Activated T-helper 17 cell treated with anti-CD3 and anti-CD28 coated beads, Interleukin-2, amount 50 U/mL, for 72 hours (primary cell): ENCODE measurements at places on chromosomes 2 and 18.

DNA sequence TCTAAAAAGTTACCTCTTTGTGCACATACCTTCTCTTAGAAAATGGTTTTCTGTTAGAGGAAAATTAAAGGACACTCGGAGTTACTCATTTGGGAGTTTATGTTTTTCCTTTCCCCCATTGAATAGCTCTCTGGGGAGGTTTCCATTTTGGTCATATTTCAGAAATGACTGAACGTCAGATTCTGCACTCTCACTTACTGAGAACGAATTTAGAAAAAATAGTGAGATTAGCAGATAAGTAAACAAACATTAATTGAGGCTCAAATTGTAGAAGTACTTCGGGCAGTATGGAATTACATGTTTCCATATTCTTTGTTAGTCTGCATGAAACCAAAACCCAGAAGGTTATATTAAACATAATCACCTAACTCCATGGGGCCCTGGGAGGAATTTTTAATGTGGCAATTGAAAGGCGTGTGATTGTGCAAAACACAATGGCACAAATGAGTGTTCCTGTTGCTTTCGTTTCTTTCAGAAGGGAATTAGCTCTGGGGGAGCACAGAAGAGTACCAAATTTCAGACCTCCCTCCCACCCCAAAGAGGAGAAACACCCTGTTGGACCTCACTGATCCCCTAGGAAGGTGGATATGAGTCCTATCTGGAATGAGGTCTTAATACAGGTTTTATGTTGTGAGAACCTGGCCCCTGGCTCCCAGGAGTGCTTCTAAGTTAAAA is 212.3 kb downstream of the BCL2 start:
- peak overlapping the region; percentile 75 for H3K27ac ChIP-seq
- H3K27me3 ChIP-seq: peaks cover 13% of the 10 kb centered on the region
- peak; percentile 71 for ATAC-seq
- peaks cover 27% of the 10 kb centered on the region for H3K4me1 ChIP-seq
- peak overlapping the region; percentile 63 for H3K4me3 ChIP-seq

GRCh38 chr2:16185801-16186272 is 245.5 kb downstream of the MYCN start:
- H3K27ac ChIP-seq: no peak overlapping the region
- H3K36me3 ChIP-seq: no peaks in the 10 kb centered on the region
- ATAC-seq: no peak
- H3K4me1 ChIP-seq: no peaks in the 10 kb centered on the region
- peaks cover 3% of the 10 kb centered on the region for H3K27me3 ChIP-seq

DNA sequence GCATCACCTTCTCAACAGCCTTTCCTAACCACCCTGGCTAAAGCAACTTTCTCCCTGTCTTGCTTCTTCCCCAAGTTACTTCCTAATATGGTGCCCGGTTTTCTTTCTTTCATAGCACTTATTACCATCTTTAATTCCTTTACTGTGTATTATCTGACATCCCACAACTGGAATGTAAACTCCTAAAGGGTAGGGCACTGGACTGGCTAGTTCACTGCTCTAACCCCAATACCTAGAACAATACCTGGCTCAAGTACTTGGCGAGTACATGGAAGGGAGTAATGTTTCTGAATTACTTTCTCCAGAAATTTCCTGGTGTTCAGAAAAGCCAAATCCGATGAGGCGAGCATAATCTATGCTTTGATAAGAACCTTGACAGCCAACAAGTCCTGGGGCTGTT is 22.7 kb upstream of the RNF103 start:
- no peak overlapping the region for H3K27ac ChIP-seq
- peaks cover 10% of the 10 kb centered on the region for H3K27me3 ChIP-seq
- H3K4me1 ChIP-seq: no peaks in the 10 kb centered on the region
- no peak overlapping the region for H3K4me3 ChIP-seq

DNA sequence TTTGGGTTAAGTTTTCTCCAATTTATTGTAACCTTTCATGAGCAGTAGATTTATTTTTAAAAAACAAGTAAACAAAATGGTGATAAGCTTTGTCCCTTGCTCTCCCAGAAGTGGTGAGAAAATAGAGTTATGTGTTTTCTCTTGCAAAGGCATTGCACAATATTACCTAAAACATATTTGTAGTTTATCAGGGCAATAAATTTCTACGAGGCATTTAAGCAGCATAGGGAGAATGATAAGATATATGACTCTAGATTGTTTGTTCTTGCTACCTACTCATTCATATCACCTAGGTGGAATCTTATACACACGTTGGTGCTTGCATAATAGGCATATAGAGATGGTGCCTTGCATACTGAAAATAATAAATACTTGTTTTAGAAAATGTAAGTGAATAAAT is 201.7 kb downstream of the MYO1B start:
- H3K4me1 ChIP-seq: no peaks in the 10 kb centered on the region
- no peak for ATAC-seq
- H3K27ac ChIP-seq: no peak overlapping the region
- H3K27me3 ChIP-seq: peaks cover 21% of the 10 kb centered on the region
- no peaks in the 10 kb centered on the region for H3K36me3 ChIP-seq

GRCh38 chr18:10094655-10095054 is 180.8 kb downstream of the VAPA start:
- no peaks in the 10 kb centered on the region for H3K4me1 ChIP-seq
- H3K27me3 ChIP-seq: peaks cover 12% of the 10 kb centered on the region
- no peak for ATAC-seq

GRCh38 chr2:113251118-113251517 is 27.6 kb downstream of the PAX8 start:
- H3K36me3 ChIP-seq: no peaks in the 10 kb centered on the region
- peaks cover 38% of the 10 kb centered on the region for H3K4me1 ChIP-seq
- ATAC-seq: peak; percentile 53
- H3K27me3 ChIP-seq: no peaks in the 10 kb centered on the region

- peaks cover 43% of the 10 kb centered on the region for H3K27me3 ChIP-seq
- ATAC-seq: no peak
- H3K27ac ChIP-seq: no peak overlapping the region
Observed at GRCh38 chr2:39618736-39619135, 47.0 kb upstream of the TMEM178A start.

- no peak overlapping the region for H3K4me3 ChIP-seq
- no peak overlapping the region for H3K27ac ChIP-seq
- no peaks in the 10 kb centered on the region for H3K36me3 ChIP-seq
- H3K27me3 ChIP-seq: no peaks in the 10 kb centered on the region
- no peaks in the 10 kb centered on the region for H3K4me1 ChIP-seq
Observed at GRCh38 chr2:62738981-62739936, 33.7 kb downstream of the EHBP1 start.

DNA sequence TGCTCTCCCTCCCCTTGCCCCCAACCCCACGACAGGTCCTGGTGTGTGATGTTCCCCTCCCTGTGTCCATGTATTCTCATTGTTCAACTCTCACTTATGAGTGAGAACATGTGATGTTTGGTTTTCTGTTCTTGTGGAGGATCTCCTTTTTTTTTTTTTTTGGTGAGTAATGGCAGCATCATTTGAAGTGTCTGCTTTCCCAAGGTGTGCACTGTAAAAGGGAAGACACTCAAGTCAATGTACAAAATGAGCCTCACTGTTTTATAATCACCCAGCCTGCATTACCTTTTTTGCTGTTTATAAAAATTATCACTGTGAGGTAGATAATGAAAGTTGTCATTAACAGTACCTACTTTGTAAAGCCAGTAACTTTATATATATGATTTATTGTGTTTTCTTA is 56.9 kb downstream of the INSIG2 start:
- no peak overlapping the region for H3K27ac ChIP-seq
- H3K27me3 ChIP-seq: peaks cover 22% of the 10 kb centered on the region
- no peaks in the 10 kb centered on the region for H3K36me3 ChIP-seq
- no peak for ATAC-seq

- no peaks in the 10 kb centered on the region for H3K4me1 ChIP-seq
- H3K36me3 ChIP-seq: no peaks in the 10 kb centered on the region
- ATAC-seq: no peak
- H3K4me3 ChIP-seq: no peak overlapping the region
- H3K27ac ChIP-seq: no peak overlapping the region
Observed at GRCh38 chr18:70326255-70326654, 37.4 kb downstream of the SOCS6 start.

DNA sequence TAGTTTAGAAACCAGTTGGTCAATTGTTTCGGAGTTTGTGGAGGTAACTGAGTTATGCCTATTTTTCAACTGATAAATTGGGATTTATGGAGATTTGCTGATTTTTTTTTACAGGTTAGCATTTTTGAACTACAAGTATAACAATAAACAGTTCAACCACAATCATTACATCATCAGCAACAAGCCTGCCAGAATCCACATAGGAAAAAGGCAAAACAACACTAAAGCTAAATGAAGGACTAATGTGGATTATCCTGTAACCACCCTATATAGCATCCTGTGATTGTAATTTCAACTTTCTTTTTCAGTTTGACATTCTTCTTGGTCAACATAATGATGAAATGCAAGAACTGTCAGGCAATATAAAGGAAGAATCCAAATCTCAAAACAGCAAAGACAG is 76.5 kb downstream of the CCDC102B start:
- H3K27me3 ChIP-seq: no peaks in the 10 kb centered on the region
- no peaks in the 10 kb centered on the region for H3K36me3 ChIP-seq
- no peak overlapping the region for H3K4me3 ChIP-seq
- ATAC-seq: no peak
- H3K4me1 ChIP-seq: no peaks in the 10 kb centered on the region

GRCh38 chr2:16614314-16614860 is 51.2 kb downstream of the CYRIA start:
- no peak for ATAC-seq
- H3K27ac ChIP-seq: no peak overlapping the region
- H3K27me3 ChIP-seq: peaks cover 22% of the 10 kb centered on the region

GRCh38 chr18:59048378-59048777 is 91.3 kb upstream of the SEC11C start:
- no peaks in the 10 kb centered on the region for H3K4me1 ChIP-seq
- H3K36me3 ChIP-seq: no peaks in the 10 kb centered on the region
- no peak for ATAC-seq
- no peak overlapping the region for H3K27ac ChIP-seq
- no peak overlapping the region for H3K4me3 ChIP-seq
